ENCODE measurements at places on chromosomes 5 and 9.

- DNase-seq: no peak
Measured at GRCh38 chr5:136891175-136891972, 526.0 kb upstream of the TRPC7 start.

GRCh38 chr9:89223396-89223977 lies 44.9 kb upstream of the SHC3 start:
- no peak for DNase-seq

GRCh38 chr9:128244091-128244836 lies 31.5 kb downstream of the GOLGA2 start:
- DNase-seq: no peak

DNA sequence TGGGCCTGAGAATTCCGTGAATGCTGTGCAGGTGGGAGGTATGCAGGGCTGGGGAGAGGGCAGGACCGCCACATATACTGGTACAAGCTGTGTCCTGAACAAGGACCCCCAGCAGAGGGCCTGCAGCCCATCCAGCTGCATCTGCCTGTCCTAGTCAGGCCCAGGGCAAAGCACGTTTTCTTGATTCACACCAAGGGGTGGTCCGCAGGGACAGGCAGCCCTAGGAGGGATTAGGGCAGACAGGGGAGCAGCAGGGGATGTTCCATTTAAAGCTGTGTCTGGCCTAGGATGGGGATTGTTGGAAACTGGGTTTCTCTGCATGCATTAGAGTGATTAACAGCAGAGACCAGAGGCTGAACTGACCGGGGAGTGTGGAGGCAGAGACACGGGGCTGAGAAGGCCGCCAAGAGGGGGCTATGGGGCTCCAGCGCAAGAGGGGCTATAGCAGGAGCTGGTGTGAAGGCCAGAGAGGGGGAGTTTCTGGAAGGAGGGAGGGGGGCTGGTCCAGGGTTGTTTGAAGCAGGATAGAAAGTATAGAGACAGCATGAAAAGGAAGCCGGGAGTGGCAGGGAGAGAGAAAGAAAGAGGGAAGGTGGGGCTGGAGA lies 2.7 kb downstream of the GRM6 start:
- no peak for DNase-seq

- DNase-seq: no peak
Measured at GRCh38 chr9:116166713-116167112, 13.1 kb downstream of the PAPPA start.

GRCh38 chr5:61472172-61472958 lies 140.3 kb downstream of the ZSWIM6 start:
- DNase-seq: no peak

GRCh38 chr9:87534036-87534435 lies 36.4 kb downstream of the DAPK1 start:
- DNase-seq: no peak

DNA sequence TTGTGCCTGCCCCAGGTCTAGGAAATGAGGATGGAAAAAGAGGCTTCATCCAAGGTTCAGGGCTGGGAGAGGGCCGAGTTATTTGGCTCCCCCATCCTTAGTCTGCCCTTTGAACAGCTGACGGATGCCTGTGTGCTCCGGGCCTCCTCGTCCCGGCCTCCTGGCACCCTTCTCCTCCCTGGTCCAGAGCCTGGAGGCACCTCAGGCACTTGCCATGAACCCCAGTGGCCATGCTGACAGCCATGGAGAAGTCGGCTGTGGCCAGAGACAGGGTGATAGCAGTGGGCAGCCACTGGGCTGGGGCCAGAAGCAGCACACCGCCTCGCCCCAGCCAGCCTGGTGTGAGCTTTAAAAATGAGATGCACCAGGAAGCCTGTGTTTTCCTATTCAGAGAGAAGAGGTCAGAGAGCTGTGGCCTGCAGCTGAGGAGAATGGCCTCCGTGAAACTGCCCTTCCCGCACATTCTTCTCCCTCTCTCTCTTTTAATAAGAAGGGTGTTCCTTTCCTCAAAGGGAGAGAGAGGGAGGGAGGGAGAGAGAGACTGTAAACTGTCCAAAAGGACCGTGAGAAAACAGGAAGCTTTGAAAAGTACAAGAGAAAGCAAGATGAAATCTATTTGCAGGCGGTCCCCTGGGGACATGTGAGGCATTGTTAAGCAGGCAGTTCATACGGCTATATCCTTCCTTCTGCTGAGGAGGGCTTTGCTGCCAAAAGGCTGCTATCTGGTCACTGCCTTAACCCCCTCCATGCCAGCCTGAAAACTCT lies 55.3 kb downstream of the ZNF366 start:
- DNase-seq: peak; percentile 32

- no peak for DNase-seq
Measured at GRCh38 chr5:38420246-38420645, 136.2 kb downstream of the LIFR start.

GRCh38 chr5:43357878-43358281 lies 44.7 kb upstream of the HMGCS1 start:
- DNase-seq: no peak

- no peak for DNase-seq
Measured at GRCh38 chr5:31000287-31000686, 193.2 kb upstream of the CDH6 start.

DNA sequence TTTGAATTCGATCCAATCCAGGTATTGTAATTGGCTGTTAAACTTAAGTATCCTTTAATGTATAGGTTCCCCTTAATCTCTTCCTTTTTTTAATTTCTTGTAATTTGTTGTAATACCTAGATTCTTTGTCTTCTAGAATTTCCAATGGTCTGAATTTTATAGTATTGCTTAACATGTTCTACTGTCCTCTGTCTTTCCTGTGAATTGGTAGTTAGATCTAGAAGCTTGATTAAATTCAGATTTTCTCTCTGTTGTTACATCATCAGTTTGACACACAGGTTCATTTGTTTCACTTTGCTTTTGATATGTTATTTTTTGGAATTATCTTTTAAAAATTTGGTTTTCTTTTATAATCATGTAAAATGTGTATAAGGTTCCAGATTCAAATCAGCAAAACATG lies 13.8 kb downstream of the ZCCHC7 start:
- no peak for DNase-seq

DNA sequence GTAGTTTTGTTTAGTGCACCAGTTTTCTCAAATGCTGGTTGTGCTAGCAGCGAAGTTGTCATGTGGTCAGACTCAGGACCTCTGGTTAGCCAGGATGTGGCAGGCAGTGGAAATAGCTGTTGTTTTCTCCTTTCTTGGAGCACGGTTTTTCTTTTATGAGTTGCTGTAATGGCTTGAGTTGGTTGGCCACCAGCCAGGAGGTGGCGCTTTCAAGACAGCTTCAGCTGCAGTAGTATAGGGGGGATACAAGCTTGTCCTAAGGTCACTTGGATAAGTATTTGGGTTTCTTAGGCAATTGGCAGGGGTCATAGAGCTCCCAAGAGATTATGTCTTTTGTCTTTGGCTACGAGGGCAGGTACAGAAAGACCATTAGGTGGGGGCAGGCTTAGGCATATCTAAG lies 274.2 kb upstream of the TARS1 start:
- no peak for DNase-seq

DNA sequence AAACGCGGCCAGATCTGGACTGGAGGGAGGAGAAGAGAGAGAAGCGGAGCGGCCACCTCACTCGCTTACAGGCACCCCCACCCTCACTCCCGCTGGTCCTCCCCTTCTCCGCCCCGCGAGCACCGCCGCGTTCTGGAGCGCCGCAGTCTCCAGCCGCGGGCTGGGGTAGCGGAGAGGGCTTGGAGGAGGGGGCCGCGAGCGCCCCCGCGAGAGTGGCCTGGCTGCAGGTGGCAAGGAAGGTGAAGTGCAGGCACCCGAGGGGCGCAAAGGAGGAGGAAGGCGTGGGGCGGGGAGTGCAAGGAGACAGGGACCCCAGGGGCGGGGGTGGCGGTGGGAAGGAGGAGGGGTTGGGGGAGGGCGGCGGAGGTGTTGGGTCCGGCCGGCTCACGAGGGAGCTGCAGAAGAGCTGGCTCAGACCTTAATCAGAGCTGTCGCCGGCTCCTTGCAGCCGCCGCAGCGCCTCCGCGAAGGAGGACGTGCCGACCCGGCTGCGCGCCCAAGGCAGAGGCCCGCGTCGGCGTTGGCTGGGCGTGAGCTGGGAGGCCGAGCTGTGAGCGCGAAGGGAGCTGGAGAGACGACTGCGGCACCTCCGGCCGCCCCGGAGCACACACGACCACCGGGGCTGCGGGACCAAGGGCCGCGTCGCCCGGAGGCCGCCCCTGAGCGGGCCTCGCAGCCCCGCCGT lies at the start of gene DMRT3:
Gene DMRT3 (plus strand): TSS at position 398 of the 685 bp plus-strand sequence. CDS start 347 bp downstream, outside the sequence.
- no peak for DNase-seq

GRCh38 chr9:107158321-107158720 lies 124.8 kb upstream of the RAD23B start:
- DNase-seq: no peak

DNA sequence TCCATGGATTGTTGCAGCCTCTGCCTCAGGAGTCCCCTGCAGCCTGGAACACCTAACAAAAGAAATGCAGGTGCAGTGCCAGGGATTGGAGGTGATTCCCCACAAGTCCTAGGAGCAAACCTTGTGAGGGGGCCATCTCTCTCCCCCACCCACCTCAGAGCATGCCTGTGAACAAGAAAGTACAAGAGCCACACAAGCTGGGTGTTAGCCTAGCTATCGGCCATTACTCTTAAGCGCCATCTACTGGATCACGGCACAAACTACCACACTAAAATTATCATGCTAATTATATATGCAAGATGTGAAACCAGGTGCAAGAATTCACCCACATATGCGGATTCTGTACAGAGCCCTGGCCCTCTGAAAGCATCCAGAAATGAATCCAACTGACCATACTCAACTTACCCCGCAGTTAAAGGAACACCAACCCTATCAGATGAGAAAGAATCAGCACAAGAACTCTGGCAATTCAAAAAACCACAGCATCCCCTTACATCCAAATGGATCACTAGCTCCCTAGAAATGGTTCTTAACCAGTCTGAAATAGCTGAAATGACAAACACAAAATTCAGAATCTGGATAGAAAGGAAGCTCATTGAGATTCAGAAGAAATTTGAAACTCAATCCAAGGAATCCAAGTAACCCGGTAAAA lies 16.5 kb upstream of the PRSS3 start:
- DNase-seq: no peak

DNA sequence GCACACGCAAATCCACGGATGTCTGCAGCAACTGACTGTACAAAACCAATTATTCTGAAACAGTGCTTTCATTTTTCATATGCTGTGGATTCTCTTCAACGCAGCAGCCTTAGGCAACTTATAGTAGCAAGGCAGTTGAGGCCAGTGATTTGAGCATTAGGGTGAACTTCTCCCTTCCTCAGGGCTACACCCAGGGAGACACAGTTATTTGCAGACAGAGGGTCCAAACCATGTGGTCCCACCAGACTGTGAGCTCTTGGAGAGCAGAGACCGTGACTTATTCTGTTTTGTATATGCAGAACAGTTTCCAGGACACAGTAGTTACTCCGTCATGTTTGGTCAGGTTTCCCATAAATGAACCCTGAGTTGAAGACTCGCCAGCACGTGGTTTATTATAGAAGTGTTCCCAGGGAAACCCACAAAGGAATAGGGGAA lies 19.0 kb upstream of the WHRN start:
- no peak for DNase-seq
